ENCODE measurements at places on chromosomes 2 and 18. TPM values are rescaled to one million over a fixed set of nuclear protein-coding genes. Genes with fewer than 3 reads are reported as not detected.

DNA sequence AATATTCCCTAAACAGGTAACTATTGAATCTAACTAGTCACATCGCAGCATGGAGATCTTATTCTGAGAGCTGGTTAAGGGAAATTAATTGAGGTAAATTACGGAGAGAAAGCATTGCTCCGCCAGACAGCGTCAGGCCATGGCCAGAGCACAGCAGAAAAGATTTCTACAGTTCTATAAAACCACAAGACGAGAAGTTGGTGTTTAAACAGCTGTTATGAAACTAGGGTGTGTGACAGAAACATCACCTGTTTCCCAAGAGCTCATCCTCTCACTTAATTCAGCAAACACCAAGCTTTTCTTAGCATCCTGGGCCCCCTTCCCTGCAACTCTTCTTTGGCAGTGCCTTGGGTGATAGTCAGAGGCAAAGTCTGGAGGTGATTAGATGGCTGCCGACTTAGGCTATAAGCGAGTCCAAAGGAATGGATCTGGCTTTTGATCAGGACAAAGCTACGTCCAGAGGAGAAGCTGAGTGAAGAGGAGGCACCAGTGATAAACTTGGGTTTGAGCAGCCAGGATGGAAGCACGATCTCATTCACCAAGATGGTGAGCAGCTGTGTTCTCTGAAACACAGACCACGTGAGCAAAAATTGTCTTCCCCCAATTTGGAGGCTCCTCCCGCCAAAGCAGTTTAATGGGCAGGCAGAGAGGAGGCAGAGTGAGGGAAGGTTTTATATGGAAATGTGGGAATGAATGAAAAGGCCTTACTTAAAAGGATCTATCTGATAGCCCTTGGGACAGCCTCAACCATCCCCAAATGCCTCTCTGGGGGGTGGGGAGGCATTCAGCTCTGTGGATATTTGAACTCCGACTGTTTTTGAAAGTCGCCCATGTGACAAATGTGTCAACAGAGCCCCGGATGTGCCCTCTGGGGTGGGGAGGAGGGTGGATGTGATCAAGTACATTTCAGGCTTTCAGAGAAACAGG lies 57.8 kb downstream of the PKDCC start:
- H3K27me3 ChIP-seq = no peaks in the 10 kb centered on the region
- H3K36me3 ChIP-seq = peaks cover 2% of the 10 kb centered on the region
- no peak overlapping the region for H3K4me3 ChIP-seq

DNA sequence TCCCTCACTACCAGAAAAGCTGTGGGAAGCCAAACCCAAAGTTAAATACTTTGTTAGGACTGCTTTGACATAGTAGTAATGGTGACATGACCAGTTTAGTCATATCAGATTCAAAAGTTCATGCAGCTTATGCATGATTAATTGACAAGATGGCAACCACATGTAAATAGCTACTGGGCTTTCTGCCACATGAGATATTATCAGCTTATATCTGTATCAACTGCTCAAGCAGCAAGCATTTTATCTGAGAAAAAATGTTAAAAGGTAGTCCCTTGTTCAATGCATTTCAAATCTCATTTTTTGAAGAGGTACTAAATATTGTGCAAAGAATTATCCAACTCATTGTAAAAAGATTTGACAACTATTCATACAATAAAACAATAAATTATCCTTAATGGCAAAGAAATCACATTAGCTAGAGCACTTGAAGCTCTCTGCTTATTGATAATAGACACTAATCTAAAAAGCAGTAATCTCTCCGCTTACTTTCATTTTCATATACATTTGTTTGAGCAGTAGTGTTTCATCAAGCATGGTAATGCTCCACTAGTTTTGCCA lies 993.6 kb upstream of the NXPH2 start:
- no peak for DNase-seq
- no peaks in the 10 kb centered on the region for H3K4me1 ChIP-seq
- H3K27me3 ChIP-seq = no peaks in the 10 kb centered on the region
- H3K36me3 ChIP-seq = no peaks in the 10 kb centered on the region
- no peak overlapping the region for H3K27ac ChIP-seq

DNA sequence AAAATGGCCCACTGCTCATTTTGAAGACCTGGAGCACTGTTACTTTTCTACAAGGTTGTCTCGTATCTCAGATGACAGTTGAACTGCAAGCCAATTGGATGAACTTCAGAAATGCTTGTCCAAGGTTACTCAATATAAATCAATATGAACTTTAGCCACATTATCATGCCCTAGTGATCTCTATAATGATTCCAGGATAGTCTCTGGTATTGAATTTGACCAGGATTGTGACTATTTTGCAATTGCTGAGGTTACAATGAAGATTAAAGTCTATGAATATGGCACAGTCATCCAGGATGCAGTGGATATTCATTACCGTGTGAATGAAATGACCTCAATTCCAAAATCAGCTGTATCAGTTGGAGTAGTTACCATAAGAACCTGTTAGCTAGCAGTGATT lies 196.0 kb upstream of the RAB12 start:
- H3K27ac ChIP-seq = no peak overlapping the region
- H3K36me3 ChIP-seq = no peaks in the 10 kb centered on the region
- H3K27me3 ChIP-seq = peaks cover 3% of the 10 kb centered on the region

- no peaks in the 10 kb centered on the region for H3K27me3 ChIP-seq
- peaks cover 93% of the 10 kb centered on the region for H3K4me1 ChIP-seq
- H3K4me3 ChIP-seq = peak overlapping the region; percentile 7
- H3K36me3 ChIP-seq = peaks cover 90% of the 10 kb centered on the region
Measured at GRCh38 chr2:30255466-30256408, 24.4 kb downstream of the LBH start.

GRCh38 chr2:8761529-8762164 lies 75.8 kb downstream of the KIDINS220 start:
- no peak overlapping the region for H3K4me3 ChIP-seq
- no peak for DNase-seq
- no peak overlapping the region for H3K27ac ChIP-seq
- peaks cover 39% of the 10 kb centered on the region for H3K36me3 ChIP-seq

DNA sequence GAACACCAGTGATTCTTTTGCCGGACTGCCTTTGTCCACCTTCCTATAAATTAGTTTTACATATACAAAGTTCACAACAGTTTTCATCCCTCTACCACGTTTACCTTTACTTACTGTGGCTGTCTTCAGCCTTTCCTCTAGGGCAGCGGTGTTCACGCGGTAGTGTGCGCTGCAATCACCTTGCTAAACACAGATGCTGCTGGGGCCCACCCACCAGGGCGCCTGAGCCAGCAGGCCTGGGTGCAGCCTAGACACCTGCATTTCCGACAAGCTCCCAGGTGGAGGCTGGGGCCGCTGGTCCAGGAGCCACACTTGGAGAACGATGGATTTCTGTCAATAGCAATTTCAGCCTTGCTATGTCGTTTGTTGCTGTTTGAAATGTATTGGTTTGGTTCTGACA lies 83.1 kb downstream of the NDUFA10 start:
- no peak for DNase-seq
- no peak overlapping the region for H3K27ac ChIP-seq
- H3K27me3 ChIP-seq = no peaks in the 10 kb centered on the region
- H3K4me3 ChIP-seq = no peak overlapping the region
- H3K4me1 ChIP-seq = peaks cover 10% of the 10 kb centered on the region

DNA sequence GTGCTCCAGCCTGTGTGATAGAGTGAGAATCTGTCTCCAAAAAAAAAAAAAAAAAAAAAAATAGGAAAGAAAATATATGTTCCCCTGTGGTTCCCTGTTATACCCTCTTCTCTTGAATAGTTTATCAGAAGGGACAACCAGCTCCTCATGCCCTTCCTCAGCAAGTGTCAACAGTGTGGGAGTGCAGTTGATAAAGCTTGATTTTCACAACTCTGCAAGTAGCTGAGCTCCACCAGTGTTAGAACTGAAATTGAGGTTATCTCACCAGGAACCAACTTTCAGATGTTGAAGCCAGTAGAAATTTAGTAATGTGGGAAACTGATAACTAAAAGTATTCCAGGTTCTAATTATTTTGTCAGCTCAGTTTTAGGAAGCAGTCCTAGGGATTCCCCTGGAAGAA lies 25.1 kb downstream of the NEDD4L start:
- DNase-seq = no peak
- no peaks in the 10 kb centered on the region for H3K36me3 ChIP-seq
- no peaks in the 10 kb centered on the region for H3K4me1 ChIP-seq
- peaks cover 4% of the 10 kb centered on the region for H3K27me3 ChIP-seq
- no peak overlapping the region for H3K27ac ChIP-seq
- H3K4me3 ChIP-seq = no peak overlapping the region

- no peaks in the 10 kb centered on the region for H3K4me1 ChIP-seq
- H3K4me3 ChIP-seq = no peak overlapping the region
- no peak overlapping the region for H3K27ac ChIP-seq
- no peak for DNase-seq
- no peaks in the 10 kb centered on the region for H3K36me3 ChIP-seq
Measured at GRCh38 chr18:8424917-8425725, 184.1 kb upstream of the RAB12 start.

- no peaks in the 10 kb centered on the region for H3K4me1 ChIP-seq
- no peak overlapping the region for H3K27ac ChIP-seq
- H3K36me3 ChIP-seq = no peaks in the 10 kb centered on the region
- no peak for DNase-seq
Measured at GRCh38 chr18:61606068-61606660, 272.9 kb downstream of the CDH20 start.

DNA sequence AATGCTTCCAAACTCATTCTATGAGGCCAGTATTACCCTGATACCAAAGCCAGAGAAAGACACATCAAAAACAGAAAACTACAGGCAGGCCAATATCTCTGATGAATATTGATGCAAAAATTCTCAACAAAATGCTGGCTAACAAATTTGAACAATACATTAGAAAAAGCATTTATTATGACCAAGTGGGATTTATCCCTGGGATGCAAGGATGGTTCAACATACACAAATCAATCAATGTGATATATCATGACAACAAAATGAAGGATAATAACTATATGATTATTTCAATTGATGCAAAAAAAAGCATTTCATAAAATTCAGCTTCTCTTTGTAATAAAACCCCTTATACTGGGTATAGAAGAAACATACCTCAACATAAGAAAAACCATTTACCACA lies 550.9 kb downstream of the ADCYAP1 start:
- no peaks in the 10 kb centered on the region for H3K36me3 ChIP-seq
- no peak overlapping the region for H3K4me3 ChIP-seq
- no peaks in the 10 kb centered on the region for H3K27me3 ChIP-seq
- H3K27ac ChIP-seq = no peak overlapping the region

DNA sequence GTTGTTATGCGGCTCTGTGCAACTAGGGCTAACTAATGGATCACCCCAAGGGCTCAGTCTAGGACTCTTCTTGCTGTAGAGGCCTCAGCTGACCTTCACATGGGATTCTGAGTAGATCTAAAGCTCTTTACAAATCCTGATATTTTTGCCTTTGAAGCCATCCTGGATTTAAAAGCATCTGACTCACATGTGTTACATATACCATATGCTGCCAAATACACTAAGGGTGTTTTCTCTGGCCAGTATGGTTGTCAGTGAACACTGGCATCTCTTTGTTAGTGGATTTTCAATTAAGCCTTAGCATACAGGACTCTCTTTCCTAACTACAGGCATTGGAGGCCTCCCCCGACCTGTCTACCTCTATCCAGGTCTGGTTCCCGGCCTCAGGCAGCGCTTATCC lies 992.8 kb upstream of the FANCL start:
- no peaks in the 10 kb centered on the region for H3K36me3 ChIP-seq
- no peaks in the 10 kb centered on the region for H3K27me3 ChIP-seq
- no peak for DNase-seq
- H3K27ac ChIP-seq = no peak overlapping the region
- no peaks in the 10 kb centered on the region for H3K4me1 ChIP-seq
- no peak overlapping the region for H3K4me3 ChIP-seq

DNA sequence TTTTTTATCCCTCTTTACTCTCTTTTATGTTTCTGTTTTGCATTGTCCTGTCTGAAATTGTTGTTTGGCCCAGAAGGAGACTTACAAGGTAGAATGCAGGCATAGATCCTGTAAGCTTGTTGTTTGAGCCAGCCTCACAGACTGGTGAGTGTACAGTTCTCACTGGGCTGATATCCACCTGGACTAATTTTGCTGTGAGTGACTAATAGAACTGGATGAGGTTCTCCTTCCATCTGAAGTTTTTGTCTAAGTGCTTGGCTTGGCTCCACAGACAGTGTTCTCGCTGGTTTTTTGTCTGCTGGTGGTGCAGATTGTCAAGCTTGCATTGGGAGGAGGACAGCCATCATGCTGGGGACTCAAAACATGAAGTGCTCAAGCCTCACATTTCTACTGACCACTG lies 495.7 kb downstream of the TSN start:
- DNase-seq = no peak
- H3K36me3 ChIP-seq = no peaks in the 10 kb centered on the region
- H3K4me1 ChIP-seq = no peaks in the 10 kb centered on the region
- no peaks in the 10 kb centered on the region for H3K27me3 ChIP-seq
- no peak overlapping the region for H3K27ac ChIP-seq
- H3K4me3 ChIP-seq = no peak overlapping the region

IL1B gene
- total RNA-seq = not detected

BOK gene
- total RNA-seq = 0.08 TPM

SULT6B1 gene
- total RNA-seq = not detected

CNDP1 gene
- not detected for total RNA-seq

Data from activated naive CD8-positive, alpha-beta T cell treated with anti-CD3 and anti-CD28 coated beads for 36 hours (primary cell).